CD8-positive, alpha-beta memory T cell (primary cell): ENCODE measurements at places on chromosomes 1 and 21.
A peak's percentile ranks its signal among the peaks of the same experiment; 100 is the strongest.

DNA sequence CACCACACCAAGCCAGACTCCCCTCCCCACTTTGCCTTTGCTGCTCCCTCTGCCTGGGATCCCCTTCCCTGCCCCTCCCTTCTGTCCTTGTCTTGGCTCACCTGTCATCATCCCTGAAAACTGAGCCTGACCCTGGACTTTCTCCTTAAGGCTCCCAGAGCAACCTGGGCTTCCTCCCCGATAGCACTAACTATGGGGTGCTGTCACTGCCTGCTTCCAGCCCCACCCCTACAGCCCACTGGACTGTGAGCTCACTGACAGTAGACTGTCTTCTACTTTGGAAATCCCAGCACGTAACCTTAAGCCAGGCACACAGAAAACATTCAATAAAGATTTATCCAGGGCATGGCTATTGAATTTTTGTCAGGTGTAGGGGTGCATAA, 9.5 kb upstream of the CSF1 start:
- DNase-seq, result no peak

DNA sequence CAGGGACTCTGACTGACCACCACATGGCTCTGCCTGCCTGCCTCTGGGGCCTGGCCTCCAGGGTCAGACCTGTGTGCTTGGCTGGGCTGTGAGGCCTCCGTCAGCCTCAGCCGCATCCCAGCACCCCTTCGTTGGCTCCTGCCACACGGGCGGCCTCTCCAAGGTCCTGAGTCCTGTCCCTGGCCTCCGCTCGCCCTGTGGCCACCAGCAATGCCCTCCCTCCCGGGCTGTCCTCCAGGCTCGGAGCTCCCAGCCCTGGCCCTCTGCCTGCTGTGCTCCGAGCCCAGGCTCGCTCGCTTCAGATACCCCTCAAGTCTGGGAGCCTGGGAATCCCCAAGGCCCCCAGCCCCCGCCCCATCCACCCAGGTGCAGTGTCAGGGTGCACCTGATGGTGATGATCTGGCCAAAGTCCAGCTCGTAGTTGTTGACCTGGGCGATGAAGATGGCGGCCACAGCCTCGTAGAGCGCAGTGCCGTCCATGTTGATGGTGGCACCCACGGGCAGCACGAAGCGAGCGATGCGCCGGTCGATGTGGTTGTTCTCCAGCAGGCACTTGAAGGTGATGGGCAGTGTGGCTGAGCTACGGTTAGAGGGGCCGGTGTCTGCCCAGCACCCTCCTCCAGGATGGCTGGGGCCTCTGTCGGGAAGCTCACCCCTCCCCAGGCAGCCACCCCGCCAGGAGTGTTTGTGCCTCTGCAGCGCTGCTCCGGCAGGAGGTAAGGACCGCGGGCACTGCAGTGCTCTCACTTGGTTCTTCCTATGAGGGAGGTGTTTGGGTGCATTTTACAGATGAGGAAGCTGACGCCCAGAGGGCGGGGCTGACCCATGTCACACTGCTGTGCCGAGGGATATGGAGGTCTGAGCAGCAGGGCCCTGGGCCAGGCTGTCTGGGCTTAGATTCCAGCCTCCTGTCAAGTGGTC, 28.5 kb downstream of the PODN start:
- DNase-seq, result peak; percentile 6

- DNase-seq, result no peak
Measured at GRCh38 chr1:36397083-36397377, 678 bp downstream of the LSM10 start.

- no peak for DNase-seq
Measured at GRCh38 chr1:9031484-9032259, 5.4 kb upstream of the SLC2A7 start.

GRCh38 chr21:14988760-14989159, 76.0 kb downstream of the NRIP1 start:
- no peak for DNase-seq

- DNase-seq, result no peak
Measured at GRCh38 chr1:183757061-183757460, 47.9 kb upstream of the RGL1 start.

DNA sequence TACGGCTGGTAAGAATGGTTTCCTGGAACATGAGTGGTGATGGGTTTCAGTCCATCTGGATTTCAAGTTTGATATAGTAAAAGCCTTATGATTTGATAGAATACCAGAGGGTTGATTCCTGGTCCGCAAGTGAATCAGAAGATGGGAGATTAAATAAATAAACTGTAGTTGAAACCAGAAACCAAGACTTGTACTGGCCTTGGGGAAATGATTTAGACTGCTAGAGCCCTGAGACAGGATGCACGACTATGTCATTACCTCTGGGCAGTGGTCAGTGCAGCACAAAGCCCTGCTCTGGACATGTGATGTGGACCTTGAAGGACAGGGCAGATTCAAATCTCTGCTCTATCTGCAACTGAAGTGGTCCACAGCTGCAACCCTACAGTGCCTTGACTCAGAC, 15.6 kb upstream of the FMOD start:
- DNase-seq, result no peak

DNA sequence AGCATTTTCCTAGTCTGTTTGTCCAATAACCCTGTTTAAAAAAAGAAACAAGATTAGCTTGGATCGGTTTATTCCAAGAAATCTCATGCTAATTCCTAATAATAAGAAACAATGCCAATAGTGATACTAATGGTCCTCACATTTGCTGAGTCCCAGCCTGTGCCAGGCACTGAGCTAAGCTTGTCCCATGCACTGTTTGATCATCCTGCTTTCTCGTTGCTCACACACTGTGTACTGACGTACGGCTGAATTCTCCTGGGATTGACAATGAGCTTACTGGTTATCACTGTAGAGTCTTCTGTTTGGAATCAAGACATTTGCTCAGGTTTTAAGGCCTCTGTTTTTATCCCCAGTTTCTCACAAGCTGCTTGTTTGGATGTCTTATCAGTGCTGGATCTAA, 71.1 kb downstream of the CACNA1E start:
- DNase-seq, result no peak

GRCh38 chr1:67874501-67875111, 41.3 kb upstream of the GNG12 start:
- DNase-seq, result no peak

DNA sequence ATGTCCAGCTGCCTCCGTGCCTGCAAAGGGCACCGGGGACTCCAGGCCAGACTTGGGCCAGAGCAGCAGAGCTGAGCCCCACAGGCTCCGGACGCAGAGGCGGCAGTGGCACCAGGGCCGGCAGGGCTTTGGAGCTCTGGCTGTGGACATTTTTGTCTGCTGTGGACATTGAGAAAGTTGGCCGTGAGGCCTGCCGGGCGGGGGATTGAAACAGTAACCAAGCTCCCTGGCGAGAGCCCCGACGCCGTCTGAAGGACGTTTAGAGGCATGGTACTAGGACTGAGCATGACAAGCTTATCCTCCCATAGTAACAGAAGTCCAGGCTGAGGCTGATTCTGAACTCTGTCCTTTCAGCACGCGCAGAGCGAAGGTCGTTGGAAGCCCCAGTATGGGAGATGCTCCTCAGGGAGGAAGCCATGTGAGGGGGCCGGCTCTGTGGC, 323.8 kb downstream of the AMY1C start:
- DNase-seq, result no peak

- DNase-seq, result no peak
Measured at GRCh38 chr1:169483500-169483966, 2.2 kb downstream of the SLC19A2 start.

GRCh38 chr1:38567401-38567800, 292.2 kb downstream of the RRAGC start:
- DNase-seq, result no peak

DNA sequence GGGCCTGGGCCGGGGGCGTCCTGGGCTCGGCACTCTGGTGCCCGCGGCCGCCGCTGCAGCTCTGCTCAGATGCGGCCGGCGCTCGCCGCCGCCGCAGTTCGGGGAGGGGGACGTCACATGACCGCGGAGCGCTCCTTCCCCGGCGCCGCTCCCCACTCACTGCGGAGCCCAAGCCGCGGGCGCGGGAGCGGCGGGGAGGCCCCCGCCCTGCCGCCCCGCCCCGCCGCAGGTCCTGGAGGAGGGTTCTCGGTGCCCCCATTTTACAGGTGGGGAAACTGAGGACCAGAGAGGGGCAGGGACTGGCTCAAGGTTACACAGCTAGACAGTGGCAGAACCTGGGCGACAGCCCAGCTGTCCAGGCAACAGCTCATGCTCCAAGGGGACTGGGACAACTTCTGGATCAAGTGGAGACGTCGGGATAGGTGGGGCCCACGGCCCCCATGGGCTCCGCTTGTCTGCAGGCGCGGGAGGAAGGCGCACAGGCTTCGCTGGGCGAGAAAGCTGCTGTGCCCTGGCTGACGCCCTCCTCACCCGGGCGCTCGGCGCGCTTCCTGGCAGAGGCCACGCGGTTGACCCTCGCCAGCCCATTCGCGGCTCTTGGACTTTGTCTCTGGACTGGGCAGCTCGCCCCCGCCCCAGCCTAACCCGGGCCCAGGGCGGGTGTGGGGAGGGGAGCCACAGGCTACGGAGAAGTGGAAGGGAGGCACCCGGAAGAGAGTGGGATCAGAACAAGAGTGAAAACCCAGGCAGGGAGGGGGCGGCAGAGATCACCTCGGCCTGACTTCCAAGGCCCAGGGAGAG, at the start of gene RAP1GAP:
Gene RAP1GAP, minus strand, starts transcription at position 100 of the 801 bp plus-strand sequence. CDS start 49,325 bp downstream, outside the sequence.
- no peak for DNase-seq

DNA sequence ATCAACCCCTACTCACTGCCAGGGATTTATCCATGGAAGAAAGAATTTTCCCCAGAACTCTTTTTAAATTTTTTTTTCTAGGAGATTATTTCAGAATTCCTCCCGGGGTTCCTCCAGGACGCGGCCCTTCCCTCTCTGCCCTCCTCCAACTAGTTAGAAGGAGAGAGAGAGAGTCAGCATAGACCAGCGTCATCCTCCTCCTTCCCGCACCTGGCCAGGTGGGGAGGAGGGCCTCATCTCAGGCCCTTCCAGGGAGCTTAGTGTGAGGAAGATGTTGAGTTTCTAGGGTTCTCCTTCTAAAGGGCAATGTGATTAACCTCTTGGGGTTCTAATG, 63.6 kb downstream of the CDK18 start:
- DNase-seq, result no peak

DNA sequence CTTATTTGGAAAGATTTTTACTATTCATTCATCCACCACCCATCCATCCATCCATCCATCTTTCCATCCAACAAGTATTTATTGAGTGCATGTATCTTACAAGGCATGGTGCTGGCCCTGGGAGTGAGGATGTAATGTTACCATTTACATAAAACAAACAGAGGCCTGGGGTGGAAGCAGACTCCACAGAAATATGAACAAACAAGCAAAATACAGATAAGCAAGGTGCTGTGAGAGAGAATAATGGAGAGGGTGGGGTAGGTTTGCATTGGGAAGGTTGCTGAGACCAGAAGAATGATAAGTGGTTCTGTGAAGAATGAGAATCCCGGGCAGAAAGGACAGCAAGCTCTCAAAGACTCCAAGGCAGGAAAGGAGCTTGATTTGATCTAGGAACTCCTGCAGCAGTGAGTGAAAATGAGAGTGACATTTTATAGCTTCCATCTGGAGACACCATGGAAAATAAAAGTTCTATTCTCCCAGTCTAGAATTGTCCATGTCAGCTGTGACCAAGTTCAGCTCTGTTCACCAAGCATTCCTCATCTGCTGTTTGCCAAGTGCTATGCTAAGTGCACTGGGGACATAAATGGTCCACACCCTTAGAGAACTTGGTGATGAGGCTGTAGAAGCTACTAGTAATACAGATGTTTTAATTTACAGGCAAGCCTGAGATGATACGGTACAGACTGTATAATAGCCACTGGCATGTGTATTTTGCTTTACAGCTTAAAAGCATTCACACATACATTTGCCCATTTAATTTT, 75.3 kb downstream of the PEX14 start:
- no peak for DNase-seq

GRCh38 chr1:41803656-41804055, 115.1 kb downstream of the HIVEP3 start:
- no peak for DNase-seq

GRCh38 chr1:223258751-223259198, 105.2 kb downstream of the SUSD4 start:
- DNase-seq, result no peak

DNA sequence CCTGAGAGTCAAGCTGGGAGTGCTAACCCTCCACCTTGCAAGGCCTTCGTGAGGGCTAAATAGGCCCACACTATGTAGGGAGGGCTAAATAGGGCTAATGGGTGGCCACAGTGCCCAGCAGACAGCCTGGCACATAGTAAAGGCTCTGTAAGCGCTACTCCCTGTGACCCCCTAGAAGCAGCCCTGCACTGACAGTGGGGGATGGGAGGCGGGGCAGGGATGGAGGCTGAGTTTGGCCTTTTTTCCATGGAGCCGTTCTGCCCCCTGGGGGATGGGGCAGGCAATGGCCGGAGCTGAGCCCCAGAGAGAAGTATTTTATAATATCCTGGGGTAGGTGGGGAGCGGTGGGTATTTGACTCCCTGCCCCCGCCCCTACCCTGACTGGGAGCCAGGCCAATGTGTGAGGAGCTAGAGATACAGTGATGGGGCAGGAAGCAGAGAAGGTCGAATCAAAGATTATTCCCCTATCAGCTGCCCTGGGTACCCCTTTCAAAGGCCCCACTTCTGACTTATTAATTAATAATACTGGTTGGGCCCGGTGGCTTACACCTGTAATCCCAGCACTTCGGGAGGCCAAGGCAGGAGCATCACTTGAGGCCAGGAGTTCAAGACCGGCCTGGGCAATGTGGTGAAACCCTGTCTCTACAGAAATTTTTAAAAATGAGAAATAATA, 42.3 kb downstream of the LACTBL1 start:
- DNase-seq, result peak; percentile 7

DNA sequence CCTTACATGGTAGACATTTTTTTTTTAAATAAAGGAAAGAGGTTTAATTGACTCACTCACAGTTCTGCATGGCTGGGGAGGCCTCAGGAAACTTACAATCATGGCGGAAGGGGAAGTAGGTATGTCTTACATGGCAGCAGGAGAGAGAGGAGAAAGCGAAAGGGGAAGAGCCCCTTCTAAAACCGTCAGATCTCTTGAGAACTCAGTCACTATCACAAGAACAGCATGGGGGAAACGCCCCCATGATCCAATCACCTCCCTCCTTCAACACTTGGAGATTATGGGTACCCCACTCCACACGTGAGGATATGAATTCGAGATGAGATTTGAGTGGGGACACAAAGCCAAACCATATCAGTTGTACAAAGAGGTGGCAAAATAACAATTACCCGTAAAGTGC, 301.7 kb downstream of the GRIK1 start:
- DNase-seq, result no peak

DNA sequence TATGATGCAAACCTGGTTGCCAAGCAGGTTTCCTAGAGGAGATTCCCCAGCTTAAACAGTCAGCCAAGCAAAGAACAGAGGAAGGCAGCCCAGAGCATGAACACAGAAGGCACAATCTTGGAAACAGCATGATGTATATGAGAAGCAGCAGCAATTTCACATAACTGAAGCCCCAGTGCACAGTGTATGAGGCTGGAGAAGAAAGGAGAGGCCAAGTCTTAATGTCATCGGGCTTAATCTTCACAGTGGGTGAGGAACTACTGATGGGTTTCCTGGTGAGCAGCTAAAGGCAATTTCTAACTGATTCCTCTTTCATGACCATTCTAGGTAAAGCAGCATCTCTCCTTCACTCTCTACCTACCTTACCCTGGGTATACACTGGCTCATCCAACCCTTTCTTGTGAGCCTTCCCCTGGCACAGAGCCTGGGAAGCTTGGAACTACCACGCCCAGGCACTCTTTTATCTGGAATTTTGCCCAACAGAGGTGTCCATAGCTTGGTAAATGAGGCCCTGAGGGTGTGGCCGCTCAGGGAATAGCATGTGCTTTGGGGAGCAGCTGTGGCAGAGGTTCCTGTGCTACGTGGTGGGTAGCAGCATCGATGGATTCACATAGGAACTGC, 22.0 kb downstream of the FYB2 start:
- no peak for DNase-seq
